Inflammatory macrophage (primary cell): ENCODE measurements at places on chromosomes 2 and 18.

- DNase-seq, result no peak
These were observed 101.9 kb downstream of the ACOXL start for GRCh38 chr2:110834134-110834827.

- no peak for DNase-seq
These were observed 50.7 kb upstream of the MGAT5 start for GRCh38 chr2:134203175-134203574.

DNA sequence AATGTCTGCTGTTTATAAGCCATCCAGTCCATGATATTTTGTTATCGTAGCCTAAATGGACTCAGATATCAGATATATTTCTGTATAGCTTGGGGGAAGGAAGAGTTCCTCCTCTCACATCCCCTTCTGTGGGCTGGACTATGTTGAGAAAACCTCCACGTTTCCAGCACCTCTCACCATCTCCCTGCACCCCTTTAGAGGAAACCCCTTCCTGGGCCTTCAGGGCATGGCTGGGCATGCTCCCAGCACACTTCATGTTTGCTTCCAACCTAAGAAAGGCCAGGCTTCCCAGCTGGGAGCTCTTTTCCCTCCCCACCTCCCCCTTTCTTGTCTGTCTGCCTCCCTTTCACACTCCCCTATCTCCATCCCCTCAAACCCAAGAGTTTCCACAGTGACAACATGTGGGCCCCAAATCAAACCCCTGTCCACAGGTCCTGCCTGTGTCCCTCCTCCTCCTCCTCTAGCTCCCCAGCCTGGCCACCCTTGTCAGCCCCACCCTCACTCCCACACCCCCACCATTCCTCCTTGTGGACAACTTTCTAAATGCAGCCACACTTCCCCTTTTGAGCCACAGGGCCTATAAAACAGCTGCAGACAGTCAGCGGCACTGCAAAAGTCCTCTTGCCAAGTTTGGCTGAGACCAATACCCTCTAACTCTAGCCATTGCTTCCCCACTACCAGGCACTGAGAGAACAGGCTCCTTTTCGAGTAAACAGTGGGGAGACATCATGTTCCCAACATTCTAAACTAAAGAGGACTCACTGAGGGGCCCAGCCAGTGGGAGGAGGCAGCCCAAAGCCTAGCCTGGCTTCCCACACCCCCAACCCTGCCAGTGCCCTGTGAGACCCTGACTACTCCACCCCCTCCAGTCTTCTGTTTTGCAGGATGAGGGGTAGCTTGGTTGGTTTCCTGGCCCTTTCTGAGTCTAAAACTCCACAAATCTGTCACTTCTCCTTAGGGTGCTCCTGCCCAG is 120.5 kb downstream of the ZFP36L2 start:
- peak; percentile 88 for DNase-seq

GRCh38 chr2:99624677-99625076 is 134.9 kb upstream of the REV1 start:
- no peak for DNase-seq

- no peak for DNase-seq
These were observed 79.7 kb downstream of the RRM2 start for GRCh38 chr2:10202131-10202665.

GRCh38 chr18:5895876-5896740 is 786 bp upstream of the TMEM200C start:
- DNase-seq, result no peak

DNA sequence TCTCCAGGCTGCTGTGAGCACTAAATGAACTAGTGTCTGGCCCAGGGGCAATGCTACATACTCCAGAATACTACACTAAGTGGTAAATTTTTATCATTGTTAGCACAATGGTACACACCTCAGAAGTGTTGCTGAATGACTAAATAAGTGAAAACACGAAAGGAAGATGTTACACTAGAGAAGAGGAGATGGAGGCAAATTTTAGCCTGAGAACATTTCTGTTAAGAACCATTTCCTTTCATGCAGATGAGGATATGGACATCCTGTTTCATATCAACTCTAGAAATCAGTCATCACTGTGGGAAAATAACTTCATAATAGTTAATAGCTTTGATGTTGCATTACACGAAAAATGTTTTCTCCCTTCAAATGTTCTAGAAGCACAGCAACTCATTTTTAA is 117.6 kb upstream of the STK17B start:
- no peak for DNase-seq

DNA sequence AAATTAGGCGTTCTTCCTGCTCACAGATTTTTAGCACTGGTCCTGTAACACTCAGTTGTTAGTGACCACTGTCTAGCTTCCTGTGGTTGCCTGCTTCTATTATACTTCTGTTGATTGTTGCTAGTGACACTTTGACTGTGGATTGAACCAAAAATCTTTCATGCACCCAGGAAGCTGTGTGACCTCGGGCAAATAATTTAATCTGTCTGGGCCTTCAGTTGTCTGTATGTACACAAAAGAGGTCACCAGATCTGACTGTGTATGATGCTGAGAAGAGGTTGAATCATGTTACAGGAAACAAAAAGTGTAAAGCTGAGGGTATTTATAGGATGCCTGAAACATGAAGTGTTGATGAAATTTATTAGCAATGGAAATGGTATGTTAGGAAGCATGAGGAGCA is 12.7 kb downstream of the ICOS start:
- DNase-seq, result no peak

DNA sequence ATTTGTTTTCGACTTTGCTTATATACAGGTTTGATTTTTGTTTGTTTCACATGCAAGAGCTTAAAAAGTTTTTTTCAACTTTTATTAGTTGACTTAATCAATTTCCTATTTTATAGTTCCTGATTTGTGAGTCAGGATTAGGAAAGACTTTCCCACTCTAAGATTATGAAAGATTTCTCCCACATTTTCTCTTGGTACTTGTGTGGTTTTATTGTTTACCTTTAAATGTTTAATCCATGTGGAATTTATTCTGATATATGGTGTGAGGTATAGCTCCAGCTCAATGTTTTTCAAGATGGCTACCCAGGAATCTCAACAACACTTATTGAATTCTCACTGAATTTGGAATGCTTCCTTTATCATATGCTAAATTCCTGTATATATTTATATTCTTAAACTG is 117.8 kb upstream of the LGALSL start:
- peak; percentile 16 for DNase-seq

DNA sequence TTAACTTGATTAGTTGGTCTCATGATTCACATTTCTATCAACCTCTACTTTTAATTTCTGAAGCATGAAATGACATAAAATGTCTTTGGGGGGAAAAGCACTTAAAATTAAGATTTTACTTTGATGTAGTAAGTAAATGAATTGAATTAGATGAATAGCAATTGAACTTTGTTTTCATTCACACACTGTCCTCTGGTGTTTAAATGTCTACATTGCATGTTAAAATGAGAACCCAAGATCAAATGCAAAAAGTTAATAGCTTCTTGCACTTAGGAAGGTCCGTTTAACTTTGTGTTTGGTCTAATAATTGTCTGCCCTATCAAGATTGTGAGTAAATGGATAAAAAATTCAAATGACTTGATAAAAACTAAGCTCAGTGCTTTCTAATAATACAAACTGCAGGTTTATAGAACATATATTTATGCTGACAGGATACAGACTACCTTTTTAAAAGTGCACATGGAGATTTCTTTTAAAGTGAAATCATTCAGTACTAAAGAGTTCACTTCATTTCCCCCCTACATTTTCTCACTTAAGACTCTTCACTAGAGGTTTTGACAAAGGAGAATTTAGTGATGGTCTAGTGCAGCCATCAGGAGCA is 156.2 kb upstream of the NABP1 start:
- no peak for DNase-seq

- DNase-seq, result no peak
These were observed 83.0 kb downstream of the HS1BP3 start for GRCh38 chr2:20567926-20568179.

DNA sequence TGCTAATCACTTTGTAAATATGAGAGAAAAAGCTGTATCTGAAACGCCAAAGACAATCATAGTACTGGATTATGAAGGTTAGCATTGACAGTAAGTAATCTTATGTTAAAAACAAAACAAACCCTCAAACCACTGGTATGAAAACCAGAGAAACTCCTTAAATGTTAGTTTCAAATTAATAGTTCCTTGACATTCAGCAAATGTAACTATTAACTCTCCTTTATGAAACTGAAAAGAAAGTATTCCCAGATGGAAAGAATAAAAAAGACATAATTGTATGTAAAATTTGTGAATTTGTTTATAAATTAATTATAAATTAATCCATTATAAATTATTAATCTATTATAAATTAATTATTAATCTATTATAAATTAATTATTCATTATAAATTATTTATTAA is 12.3 kb downstream of the FASTKD1 start:
- DNase-seq, result no peak

DNA sequence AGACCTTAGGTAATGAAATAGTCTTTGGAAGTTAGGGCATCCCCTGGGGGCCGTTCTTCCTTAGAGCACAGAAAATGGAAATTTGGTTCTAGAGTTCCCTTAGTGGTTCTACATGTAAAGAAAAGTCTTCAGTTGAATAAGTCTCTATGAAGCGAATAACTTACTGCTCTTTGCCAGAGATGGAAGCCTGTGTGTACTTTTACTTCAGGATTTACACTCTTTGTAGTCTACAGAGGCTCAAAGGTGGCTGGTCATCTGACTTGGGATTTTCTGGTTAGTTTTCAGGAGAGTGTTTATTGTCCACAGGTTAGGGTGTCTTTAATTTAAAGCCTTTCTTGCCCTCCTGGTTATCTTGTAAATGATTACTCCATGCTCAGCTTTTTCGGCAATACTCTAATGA is 210.6 kb downstream of the ZNF521 start:
- DNase-seq, result no peak

- peak; percentile 79 for DNase-seq
These were observed at the start of gene SPIRE1 for GRCh38 chr18:12657684-12658425. Gene SPIRE1, minus strand, starts transcription at chr18:12658107. Its CDS starts 241 bp downstream, at chr18:12657866.

GRCh38 chr2:119233326-119234020 is 9.8 kb downstream of the STEAP3 start:
- DNase-seq, result no peak

GRCh38 chr18:58100154-58100553 is 56.1 kb downstream of the NEDD4L start:
- DNase-seq, result no peak

DNA sequence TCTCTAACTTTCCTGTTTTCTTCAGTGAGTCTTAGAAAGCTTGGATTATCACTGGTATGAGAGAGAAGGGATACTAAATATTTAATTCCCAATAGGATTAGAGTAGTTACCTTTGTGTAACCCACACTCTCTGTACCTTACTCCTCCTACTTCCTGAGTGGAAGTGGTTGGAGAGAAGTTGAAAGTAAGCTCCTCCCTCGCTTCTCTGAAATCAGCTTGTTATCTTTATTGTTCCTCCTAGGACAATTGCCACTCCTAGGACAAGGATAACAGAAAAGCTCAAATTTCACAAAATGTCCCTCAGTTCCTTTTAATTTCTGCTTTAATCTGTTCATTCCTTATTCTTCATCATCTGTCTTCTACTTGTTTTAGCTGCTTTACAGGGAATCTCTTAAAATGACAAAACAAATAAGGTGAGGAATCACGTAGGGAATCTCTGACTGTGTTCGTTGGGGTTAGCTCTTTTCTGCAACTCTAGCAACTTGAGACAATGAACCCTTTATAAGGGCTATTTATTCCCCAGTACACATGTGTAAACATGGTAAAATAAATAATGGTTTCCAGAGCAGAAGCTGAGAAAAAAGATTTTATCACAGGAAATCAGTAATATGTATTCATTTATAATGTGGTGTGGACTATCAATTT is 8.6 kb downstream of the ITPRID2 start:
- no peak for DNase-seq

DNA sequence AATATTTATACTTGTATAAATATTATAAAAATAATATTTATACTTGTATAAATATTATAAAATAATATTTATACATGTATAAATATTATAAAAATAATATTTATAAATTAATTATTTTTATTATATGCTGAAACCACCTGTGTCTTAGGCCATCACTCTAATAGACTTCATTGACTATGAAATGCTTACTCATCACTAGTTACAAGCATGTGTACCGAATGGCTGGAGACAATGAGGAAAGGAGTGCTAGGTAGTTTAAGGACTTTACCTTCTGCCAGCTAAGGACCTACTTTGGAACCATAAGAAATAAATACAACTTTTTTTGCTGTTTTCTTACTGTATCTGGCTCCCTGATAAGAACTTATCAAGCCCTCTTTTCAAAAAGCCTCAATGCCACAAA is 228.8 kb downstream of the LRRTM1 start:
- no peak for DNase-seq

GRCh38 chr2:163943403-163944346 is 207.9 kb upstream of the FIGN start:
- no peak for DNase-seq

DNA sequence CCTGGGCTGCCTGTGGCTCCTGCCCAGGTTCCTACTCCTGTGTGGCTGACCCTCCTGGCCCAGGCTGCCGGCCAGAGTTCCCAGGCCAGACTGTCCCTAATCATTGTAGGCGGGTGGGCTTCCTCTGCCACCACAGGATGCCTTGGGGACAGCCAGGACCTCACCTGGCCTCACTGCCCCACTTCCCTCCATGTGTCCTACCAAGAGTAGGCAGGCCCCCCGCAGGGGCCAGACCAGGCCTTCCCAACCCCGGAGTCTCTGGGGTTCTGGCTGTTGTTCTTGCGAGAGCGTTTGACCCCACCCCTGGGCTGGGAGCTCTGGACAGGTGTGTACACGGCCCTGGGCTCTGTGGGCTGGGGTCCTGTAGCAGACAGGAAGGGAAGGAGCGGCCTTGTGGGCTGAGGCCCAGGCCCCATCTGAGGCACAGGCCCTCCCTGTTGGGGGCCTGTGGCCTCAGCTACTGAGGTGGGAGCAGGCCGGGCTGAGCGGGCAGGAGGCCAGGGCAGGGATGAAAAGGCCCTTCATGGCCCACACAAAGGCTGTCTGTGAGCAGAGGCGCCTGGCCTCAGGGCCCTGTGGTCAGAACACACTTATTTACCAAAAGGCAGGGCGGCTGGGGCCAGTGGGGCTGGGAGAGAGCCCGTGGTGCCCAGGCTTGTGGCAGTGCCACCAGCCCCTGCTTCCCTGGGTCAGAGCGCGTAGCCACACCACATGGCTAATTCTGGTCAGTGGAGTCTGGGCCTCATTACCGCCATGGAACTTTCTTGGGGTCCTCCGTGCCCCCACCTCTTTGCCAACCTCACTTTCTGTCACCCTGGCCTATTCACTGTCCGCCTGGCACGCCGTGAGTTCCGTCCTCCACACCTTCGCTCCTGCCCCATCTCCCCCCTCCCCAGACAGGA is 2.0 kb downstream of the SNORC start:
- DNase-seq, result no peak

DNA sequence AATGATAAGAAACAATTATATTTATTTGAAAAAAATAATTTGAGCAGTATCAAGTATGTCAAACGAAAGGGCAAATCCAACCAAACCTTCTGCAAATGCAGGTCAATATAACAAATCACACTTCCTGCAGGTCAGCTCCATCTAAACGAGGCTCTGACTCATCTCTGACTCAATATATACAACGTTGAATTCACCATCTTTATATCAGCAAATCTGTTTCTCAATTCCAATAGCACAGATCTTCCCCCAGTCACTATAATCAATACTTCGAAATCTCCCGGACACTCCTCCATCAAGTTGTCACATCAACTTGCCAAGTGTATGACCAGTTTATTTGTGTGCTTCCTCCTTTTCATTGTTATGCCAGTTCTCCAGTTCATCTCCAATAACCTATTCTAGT is 388.9 kb downstream of the ZEB2 start:
- no peak for DNase-seq
